Fibroblast of the conjunctiva (primary cell): ENCODE measurements at places on chromosomes 1 and 21.

DNA sequence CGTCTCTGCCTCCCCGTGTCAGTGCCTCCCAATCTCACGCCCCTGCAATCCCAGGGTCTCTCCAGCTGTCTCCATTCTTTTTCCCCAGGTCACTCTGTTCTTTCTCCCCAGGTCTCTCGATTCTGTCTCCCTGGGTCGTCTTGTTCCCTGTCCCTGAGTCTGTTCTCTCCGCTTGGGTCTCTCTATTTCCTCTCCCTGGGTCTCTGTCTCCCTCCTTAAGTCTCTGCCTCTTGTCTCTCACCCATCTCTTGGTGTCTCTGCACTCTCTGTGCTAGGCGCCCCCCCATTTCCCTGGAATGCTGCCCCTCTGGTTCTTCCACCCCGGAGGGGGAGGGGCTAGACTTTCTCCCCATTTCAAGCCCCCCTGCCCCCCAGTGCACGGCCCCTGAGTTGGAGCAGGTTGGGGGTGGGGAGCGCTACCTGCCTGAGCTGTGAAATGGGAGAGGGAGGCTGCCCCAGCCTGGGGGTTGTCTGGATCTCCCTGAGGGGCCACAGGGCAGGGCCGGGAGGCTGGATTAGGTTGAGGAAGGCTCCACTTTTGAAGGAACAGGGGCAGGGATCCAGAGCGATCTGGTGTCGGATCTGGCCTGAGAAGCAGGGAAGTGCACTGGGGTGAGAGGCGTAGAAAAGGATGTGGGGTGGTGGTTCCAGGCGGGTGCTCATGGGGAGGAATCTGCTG, 1.4 kb downstream of the PTPRF start:
- DNase-seq, result no peak

DNA sequence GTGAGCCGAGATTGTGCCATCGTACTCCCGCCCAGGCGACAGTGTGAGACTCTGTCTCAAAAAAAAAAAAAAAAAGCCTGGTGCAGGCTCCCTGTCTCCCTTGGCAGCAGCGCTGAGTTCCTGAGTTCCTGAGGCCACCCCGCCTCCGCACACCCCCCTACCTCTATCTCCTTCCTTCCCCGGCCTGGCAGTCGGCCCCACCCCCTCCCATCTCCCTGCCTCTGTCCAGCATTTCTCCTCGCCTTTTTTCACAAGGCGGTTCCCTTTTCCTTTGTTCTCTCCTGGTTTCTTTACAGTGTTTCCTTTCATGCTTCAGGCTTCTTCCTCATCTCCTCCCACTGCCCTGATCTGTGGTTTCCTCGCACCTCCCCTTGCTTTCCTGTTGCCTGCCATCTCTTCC, 2.7 kb downstream of the RORC start:
- no peak for DNase-seq

GRCh38 chr1:32898958-32899357, 2.2 kb downstream of the TMEM54 start:
- no peak for DNase-seq

DNA sequence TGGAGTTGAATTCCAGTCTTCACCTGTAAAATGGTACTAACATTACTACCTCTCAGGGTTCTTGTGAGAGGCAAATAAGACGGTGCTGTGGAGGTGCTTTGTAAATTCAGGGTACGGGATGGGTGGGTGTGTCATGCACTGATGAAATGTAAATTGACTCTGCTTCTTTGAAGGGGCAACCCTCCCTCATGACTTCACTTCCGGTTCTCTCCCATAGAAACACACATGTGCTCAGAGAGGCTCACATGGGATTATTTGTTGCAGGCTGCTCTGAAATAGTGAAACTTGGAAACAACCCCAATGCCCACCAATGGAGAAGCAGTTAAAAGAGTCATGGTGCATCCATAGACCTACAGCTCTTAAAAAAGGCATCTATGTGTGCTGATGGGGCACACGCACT, 44.9 kb upstream of the SCMH1 start:
- no peak for DNase-seq

GRCh38 chr1:12112711-12113161, 49.6 kb downstream of the TNFRSF8 start:
- DNase-seq, result no peak

- no peak for DNase-seq
Measured at GRCh38 chr1:149903836-149904491, 4.6 kb downstream of the BOLA1 start.

- DNase-seq, result no peak
Measured at GRCh38 chr1:18417316-18418269, 63.1 kb upstream of the KLHDC7A start.

DNA sequence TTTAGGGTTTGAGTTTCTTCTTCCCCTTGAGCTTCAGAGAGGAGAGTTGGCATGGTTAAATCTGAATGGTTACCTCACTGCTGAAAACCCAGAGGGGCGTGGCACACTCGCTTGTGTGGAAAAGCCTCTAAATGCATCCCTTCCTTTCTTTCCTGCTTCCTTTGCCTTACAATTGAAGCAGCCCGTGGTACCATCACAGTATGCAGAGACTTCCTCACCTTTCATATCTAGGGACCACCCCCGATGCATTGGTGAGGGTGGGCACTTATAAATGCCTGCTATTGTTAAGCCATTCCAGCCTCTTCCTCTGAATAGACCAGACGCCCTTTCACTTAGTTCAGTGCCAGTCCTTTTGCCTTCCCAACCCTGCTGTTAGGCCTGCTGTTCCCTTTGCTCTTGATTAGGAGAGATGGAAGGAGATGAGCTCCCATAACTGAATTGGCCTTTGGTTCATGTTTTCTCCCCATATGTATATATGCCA, 21.9 kb upstream of the LAX1 start:
- no peak for DNase-seq

DNA sequence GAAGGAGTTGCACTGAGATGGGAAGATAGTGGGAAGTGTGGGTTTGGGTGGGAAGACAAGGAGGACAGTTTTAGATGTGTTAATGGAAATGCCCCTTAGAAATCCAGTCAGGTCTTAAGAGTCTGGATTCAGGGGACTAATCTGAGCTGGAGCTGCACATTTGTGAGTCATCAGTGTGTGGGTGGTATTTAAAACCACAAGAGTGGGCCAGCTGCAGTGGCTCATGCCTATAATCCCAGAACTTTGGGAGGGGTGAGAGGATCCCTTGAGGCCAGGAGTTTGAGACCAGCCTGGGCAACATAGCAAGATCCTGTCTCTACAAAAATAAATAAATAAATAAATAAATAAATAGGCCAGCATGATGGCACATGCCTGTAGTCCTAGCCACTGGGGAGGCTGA, 40.9 kb upstream of the SLC6A9 start:
- peak; percentile 69 for DNase-seq

GRCh38 chr1:116738673-116739370, 15.4 kb upstream of the CD2 start:
- DNase-seq, result no peak

GRCh38 chr1:76053021-76053420, 21.5 kb upstream of the ST6GALNAC3 start:
- DNase-seq, result no peak

GRCh38 chr1:12157366-12158231, 9.2 kb upstream of the TNFRSF1B start:
- DNase-seq, result no peak

DNA sequence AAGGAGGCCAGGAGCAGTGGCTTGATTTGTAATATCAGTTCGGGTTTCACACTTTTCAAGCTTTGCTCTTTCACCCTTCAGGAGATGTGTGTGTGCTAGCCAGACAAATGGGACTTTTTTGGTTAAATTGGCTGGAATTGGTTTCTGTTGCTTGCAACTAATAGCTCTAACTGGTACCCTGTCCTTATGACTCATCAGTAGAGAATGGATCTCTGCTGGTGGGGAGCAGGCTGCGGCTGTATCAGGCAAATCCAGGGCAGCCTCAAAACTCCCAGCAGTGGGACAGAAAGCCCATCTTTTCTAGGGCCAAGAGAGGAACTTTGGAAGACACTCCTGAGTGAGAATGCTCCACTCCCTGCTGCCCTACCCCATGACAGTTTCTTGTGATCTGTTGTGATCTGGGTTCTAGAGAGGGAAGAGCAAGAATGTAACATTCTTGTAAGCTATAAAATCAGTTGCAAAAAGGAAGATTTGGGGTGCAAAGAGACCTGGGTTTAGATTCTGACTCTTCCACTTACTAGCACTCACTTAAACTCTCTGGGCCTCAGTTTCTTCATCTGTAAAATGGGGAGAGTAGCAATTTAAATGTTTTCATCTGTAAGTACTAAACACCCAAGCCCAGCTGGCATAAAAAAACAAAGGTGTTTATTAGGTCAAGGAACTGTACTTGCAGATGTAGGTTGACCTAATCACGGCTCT, 257.0 kb upstream of the TMEM51 start:
- DNase-seq, result peak; percentile 21
